ENCODE measurements at places on chromosomes 13 and 19.

DNA sequence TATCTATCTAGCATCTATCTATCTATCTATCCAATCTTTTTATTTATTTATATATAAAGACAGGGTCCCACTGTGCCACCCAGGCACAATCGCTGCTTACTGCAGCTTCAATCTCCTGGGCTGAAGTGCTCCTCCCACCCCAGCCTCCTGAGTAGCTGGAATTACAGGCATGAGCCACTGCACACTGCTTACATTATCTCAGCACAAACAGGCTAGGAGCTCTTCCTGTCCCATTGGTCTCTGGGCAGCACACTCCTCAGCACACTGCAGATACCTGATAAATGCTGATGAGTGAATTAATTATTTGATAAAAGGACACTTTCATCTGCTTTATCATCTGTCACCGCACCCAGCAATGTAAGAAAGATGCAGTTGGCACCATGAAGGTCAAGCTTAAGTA is 16.1 kb downstream of the ZNF562 start:
- DNase-seq: no peak

GRCh38 chr19:10505583-10506229 is 2.5 kb upstream of the KEAP1 start:
- no peak for DNase-seq

GRCh38 chr19:38838208-38838985 is 6.8 kb upstream of the ECH1 start:
- no peak for DNase-seq

GRCh38 chr13:60617991-60618733 is 221.1 kb downstream of the TDRD3 start:
- DNase-seq: no peak

DNA sequence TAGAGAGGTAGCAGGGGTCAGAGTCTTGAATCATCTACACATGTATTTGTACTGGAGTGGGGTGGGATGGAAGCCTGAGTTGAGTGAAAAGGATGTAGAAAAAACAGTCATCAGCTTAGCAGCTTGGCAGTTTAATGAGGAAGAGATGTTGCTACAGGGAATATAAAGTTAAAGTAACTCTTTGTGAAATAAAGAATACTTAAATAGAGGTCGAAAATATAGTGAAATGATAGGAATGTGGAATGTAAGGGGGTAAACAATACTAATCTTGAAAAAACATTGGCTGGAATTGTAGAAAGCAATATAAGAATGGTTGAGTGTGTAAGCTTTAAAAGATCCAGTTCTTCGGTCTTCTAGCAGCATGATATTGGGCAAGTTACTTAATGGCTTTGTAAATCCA is 22.7 kb downstream of the NUP58 start:
- no peak for DNase-seq

DNA sequence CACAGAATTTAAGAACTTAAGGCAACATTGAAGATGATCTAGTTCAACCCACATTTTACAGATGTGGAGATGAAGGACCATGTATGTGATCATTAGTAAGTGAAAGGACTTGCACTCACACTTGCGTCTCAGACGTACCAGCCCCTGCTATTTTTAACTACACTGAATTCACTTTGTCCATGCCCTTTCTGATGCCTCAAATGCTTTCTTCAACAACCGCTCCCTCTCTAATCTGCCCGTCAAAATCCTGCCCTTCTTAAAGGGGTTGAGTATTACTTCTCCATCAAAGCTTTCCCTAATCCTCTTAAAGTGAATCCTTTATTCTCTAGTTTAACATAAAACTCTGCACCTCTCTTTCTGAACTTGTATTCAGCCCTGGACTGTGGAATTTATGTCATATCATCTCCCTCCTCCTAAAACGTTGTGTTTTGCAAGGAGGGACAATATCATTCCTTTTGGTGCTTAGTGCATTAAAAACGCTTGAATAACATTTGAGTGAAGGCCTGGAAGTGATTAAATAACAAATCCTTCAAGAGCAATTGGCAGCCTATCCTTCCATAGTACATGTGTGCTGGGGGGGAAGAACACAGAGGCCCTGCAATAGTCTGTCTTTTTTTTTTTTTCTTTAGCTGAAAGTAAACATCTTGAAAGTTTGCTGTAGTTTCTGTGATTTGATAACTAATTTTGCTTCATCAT is 493.3 kb downstream of the LMO7 start:
- no peak for DNase-seq

GRCh38 chr13:60690604-60691003 is 293.6 kb downstream of the TDRD3 start:
- no peak for DNase-seq

- no peak for DNase-seq
These were observed 9.7 kb downstream of the HSD17B14 start for GRCh38 chr19:48826606-48827020.

DNA sequence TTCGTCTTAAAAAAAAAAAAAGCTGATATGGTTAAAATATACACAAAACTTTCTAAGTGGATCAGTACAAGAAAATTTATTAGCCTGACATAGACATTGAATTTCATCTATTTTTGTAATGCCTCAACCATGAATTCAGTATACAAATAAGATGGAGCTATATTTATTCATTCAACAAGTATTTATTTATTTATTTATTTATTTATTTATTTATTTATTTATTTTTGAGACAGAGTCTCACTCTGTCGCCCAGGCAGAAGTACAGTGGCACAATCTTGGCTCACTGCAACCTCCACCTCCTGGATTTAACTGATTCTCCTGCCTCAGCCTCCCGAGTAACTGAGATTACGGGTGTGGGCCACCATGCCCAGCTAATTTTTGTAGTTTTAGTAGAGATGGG is 78.5 kb upstream of the GSX1 start:
- no peak for DNase-seq

- no peak for DNase-seq
These were observed 29.4 kb downstream of the KLF12 start for GRCh38 chr13:74104661-74105275.

- DNase-seq: no peak
These were observed 260.0 kb downstream of the KLF12 start for GRCh38 chr13:73873940-73874830.

DNA sequence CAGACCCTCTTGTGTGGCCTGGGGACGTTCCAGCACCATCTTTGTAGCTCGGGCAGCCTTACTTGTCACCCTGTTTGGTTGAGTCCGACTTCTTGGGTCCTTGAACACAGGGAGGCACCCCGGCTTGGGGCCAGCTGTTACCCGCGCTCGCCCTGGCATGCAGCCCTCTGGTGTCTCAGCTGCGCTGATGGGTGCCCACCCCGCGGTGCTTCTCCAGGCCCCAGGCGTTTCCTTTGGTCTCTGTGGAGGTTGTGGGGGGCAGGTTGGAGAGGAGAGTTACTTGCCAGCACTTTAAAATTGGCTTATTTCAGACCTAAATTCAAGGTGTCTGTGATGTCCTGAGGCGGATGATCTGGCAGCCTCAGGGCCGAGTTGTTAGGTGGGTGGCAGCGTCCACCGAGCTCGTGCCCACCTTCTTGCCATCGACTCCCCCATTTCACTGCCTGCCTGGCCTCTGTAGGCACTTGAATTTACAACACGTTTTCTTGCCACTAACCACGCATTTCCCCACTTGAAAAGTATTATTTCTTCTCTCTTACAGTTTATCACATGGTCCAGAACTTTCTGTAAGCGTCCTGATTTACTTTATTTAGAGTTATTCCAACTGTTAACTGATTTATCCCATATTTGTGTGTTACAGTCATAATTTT is 16.9 kb downstream of the UBAC2 start:
- no peak for DNase-seq

DNA sequence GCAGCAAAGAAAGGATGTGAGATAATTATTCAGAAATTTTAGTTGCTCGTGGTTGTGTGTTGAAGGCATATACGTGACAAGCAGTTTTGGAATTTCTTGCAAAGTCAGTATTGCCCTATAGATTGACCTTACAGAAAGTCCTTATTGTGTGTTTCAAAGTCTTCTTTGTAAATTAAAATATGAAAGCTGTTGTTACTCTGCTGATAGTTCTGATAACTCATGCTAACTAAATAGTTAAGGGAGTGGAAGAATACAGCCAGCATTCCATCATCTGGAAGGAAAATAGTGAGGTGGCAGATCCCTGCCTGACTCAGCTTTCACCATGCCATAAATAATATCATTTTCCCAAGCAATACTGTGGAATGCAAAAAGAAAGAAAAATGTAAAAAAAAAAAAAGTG is 27.2 kb downstream of the WASF3 start:
- DNase-seq: no peak

DNA sequence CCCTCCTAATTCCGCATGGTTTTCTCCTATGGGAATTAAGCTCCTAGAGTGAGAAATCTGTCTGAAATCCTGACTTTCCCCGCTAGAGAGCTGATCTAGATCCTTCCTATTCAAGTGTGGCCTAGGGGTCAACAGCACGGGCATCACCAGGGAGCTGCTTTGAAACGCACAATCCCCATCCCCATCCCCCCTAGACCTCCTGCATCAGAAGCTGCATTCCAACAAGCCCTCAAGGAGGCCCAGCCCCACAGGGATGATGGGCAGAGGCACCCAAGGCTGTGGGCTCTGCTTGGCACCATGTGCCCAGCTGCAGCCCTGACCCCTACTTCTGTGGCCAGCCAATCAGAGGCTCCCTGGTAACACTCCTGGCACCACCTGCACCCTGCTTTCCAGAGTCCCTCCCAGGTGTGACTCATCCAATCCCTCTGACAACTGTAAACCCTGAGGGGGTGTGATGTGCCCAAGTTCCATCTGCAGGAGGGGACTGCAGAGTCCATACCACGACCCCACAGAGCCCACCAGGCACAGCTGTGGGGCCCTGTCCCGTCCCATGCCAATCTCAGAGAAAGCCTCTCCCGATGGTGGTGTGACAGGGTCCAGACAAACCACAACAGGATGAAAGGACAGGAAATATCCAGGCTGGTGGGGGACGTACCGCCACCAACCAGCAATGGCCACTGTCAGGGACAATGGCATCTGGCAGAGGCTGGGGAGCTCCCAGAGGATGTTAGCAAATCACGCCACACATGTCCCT is 19.8 kb upstream of the SLC35E1 start:
- no peak for DNase-seq

DNA sequence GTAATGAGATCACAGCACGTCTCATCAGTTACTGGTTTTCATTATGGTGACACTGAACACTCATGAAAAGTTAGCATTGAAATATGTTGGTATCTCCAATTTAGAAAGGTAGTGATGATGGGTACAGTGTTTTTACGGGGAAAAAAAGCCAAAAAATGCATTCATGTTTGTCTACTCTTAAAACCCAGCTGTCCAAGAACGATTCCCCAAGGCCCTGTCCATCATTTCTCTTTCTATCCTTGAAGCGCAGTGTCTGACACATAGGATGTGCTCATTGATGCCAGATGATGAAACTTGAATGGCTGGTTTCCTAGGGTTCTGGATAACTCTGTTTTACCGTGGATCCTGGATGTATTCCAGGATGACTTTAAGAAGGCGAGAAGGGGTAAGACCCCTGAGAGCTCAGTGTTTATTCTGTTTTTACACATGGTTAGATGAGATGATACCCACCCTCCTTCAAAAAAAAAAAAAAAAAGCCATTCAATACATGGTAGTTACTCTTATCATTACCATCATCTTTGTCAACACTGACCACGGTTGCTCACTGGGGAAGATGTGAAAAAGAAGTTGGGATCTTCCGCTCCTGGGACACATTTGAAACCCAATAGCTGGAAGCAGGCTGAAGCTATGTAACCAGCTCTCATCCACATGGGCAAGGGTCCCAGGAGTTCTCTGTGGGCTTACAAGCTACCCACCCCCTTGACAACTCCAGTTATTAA is 22.5 kb downstream of the SERP2 start:
- no peak for DNase-seq

GRCh38 chr13:95509521-95510310 is 42.8 kb upstream of the CLDN10 start:
- no peak for DNase-seq

GRCh38 chr19:56134654-56134921 is 6.5 kb upstream of the ZNF444 start:
- DNase-seq: no peak

DNA sequence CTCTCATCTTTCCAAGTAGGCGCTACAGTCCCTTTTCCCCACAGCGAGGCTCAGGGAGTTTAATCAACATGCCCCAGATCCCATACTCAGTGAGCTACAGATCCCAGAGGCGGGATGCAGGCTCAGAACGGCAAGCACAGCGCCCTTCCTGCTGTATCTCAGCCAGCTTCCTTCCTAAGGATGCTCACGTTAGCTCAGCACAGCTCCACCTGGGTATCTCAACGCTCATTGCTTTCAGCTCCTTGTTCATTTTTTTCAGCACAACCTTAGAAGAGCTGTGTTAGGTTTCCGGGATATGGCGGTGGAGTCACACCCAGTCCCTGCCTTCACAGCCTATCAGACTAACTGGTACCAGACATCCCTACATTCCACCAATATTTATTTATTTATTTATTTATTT is 3.1 kb upstream of the MEGF8 start:
- DNase-seq: no peak

- no peak for DNase-seq
These were observed 61.4 kb downstream of the RFX2 start for GRCh38 chr19:6048793-6049405.

GRCh38 chr13:67643516-67644055 is 413.4 kb upstream of the PCDH9 start:
- no peak for DNase-seq

- no peak for DNase-seq
These were observed 67.3 kb downstream of the FOXO1 start for GRCh38 chr13:40599124-40599523.

GRCh38 chr19:1028062-1028926 is 1.9 kb downstream of the CNN2 start:
- no peak for DNase-seq

DNA sequence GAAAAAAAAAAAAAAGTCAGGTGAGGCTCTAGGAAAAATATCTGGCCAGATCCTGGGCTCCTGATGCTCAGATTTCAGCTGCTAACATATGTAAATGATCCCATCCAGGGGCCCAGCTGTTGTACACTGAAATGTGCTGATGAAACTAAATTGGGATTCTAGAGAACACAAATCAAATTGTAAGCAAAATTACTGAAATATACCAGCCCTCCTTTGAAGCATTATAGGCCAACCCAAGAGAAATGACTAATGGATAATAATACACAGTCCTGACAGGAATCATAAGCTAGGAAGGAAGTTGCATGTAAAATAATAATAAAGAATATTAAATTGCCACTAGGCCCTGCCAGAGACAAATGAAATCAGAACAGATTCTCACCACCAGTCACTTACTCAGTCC is 17.8 kb downstream of the KCTD12 start:
- DNase-seq: no peak

DNA sequence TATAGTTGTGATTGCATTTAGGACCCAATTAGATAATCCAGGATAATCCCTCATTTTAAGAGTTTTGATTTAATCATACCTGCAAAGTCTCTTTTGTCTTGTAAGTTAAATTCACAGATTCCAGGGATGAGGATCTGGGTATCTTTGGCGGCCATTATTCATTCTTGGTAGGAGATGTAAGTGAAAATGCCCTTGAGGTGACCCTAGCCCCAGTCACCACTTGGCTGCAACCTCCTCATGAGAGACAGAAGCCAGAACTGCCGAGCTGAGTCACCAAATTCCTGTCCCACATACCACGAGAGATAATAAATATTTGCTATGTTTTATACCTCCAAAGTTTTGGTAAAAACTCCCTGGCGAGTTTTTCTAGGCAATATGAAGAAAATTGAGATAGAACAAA is 389.4 kb downstream of the RFC3 start:
- DNase-seq: no peak

All from GOT3 (cell line).